ENCODE measurements at places on chromosomes 3 and 15. TPM values are rescaled to one million over a fixed set of nuclear protein-coding genes. Genes with fewer than 3 reads are reported as not detected.

The IL17RD gene
- total RNA-seq = 0.27 TPM

The GPR156 gene
- under 0.01 TPM for total RNA-seq

DNA sequence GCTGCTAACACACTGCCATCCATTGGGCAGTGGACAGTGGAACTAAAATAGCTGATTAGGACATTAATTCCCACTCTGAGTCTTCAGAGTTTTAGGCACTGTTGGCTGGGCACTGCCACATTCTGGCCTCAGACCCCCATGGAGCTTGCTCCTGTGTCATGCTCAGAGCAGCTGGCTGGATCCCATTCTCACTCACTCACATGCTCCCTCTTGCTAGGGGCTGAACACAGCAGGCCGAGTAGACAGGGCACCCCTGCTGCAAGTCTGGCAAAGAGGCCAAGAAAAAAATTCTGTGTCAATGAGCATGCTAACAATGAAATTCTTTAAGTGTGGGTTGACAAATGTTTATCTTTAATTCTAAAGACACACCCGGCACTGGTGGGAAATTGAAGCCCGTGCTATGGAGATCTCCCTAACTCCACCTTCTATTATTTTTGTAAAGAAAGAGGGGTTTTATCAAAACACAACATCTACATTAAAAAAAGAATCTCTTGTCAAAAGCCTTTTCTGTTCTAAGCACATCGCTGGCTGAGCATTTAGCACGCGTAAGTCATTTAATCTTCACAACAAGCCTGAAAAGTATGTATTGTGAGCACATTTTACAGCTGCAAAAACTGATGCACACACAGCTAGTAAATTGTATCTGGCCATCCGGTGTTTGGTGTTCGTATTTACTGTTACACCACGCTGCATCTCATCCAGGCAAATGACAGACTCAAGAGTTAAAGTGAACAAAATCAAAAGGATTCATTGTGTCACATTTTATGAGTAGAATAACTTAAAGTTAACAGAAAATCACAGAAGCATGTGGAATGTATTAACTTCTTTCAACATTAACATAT lies 362.1 kb downstream of the PLOD2 start:
- DNase-seq = no peak

DNA sequence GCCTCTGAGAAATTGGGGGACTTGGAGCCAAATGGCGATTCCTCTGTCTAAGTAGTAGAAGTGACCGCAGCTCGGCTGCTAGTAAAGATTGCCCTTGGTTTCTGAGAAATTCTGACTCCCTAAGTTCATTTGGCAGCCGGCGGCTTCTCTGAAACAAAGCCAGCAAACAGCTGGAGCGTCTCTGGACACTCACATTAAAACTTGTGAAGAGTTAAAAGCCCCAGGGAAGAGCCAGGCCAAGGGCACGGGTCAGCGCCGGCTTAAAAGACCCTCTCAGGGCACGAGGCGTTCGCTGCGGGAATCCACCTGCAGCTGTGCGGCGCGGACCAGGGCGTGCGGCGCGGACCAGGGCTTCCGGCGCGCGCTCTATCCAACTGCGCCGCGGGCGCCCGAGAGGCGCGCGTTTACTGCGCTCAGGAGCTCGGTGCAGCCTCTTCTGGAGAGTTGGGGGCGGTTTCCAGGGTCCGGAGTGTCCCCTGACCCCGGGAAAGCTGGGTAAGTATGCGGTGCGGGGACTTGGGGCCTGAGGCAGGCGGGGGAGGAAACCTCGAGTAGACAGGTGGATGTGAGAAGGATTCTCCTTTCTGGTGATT lies at the start of gene COL6A5:
COL6A5 (plus strand) TSS at position 186 of the 593 bp plus-strand sequence. CDS start 27,967 bp downstream, outside the sequence.
- DNase-seq = no peak

- DNase-seq = no peak
These were observed 81.8 kb downstream of the CLDN11 start for GRCh38 chr3:170500462-170500861.

DNA sequence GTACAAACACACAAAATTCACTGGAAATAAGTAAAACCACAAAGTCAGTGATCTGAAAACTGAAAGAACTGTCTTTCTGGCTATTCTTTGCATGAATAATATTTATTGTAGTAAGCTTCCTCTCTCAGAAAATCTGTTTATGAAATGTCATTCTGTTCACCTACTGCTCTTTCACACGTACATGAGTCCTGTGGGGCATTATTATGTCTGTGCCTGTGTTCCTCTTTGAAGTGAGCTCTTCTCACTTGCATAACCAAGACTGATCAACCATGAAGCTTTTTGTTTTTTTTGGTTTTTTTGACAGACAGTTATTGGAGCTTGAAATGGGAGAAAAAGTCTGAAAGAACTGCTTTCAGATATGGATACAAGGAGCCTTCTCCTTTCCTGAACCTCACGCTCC lies 195.8 kb downstream of the PLCH1 start:
- no peak for DNase-seq

DNA sequence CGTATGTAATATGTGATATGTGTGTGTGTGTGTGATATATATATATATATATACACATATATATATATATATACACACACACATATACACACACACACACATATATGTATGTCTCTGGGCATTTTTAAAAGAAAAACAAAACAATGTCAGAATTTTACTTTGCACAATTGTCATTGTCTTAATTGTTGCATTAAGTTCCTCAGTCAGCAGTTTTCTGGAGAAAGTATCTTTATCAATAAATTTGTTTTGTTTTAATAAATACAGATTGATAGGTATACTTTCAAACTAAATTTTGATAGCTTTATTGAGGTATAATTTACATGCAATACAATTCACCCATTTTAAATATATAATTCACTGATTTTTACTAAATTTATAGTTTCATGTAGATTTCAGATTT lies 62.9 kb upstream of the SENP5 start:
- no peak for DNase-seq

- no peak for DNase-seq
These were observed 97.3 kb downstream of the CORO2B start for GRCh38 chr15:68676011-68676605.

The ADAMTS9 gene
- total RNA-seq = 0.81 TPM

The SNTN gene
- not detected for total RNA-seq

DNA sequence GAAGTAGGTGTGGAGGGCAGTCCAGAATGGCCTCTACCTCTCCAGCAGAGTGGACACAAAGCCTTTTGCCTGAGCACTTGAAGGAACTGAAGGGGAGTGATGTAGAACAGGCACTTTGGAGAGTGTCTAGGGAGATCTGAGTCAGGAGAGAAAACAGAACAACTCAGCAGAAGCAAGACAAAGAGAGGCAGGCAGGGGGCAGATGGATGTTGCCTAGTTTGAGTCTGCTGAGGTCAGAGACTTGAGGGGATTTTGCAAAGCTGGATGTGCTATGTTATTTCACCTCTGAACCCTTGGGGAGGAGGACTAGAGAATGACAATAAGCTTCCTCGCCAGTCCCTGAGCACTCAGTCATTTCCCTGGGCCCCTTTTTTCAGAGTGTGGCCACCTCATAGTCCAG lies 366.4 kb downstream of the EPHB1 start:
- no peak for DNase-seq

The STRIT1 gene
- not detected for total RNA-seq

The CSTA gene
- total RNA-seq = 0.27 TPM

- DNase-seq = no peak
These were observed 15.6 kb upstream of the IL1RAP start for GRCh38 chr3:190498293-190498692.

DNA sequence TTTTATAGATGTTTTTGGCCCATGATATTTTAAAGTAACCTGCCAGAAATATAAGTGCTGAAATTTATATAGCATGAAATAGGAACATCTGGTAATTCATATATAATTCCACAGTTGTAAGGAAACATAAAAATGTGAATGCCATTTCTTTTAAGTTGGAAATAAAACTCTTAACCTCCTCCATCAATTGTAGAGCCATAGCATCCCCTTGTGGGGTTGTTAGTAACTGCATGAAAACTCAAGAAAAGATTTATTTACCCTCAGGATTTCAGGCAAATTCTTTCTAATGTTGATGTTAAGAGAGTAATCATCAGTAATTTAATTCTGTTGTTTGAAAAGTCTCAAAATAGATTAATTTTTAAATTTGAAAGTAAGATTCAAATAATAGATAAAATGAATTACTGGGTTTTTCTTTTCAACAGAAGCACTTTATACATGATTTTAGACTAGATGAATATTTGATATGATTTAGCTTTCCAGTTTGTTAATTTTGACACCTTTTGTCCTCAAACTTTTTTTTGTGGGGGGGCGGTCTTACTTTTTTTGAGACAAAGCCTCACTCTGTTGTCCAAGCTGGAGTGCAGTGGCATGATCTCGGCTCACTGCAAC lies 74.7 kb downstream of the RASA2 start:
- peak; percentile 53 for DNase-seq

DNA sequence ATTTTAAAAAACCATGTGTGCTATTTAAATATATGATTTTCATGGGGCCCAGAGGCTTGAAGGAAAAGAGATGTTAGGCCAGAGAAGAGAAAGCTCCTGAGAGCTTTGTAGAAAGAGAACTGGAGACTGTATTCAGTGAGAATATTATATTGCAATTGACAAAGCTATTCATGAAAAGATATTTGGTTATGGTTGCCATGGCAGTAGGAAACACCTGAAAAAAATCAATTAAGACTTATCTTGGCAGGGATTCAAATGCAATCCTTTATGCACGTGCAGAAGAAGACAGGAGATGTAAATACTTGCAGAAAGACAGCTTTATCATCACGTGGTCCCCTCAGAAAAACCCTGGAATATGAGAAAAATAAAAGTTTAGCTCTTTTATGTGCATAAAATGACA lies 636.0 kb upstream of the TBL1XR1 start:
- DNase-seq = no peak

DNA sequence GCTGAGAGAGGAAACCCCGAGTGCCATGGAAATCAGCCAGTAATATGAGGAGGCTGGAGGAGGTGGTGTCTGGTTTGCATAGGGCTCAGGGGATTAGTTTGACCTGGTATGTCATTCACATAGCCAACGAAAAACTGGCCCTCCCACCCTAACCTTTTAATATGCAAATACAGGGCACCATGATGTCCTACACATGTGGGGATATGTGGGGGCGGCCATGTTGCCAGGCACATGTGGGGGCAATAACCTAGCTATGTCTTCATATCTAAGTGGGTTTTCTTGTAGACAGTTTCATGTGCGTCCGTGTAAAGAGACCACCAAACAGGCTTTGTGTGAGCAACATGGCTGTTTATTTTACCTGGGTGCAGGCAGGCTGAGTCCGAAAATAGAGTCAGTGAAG lies 110.1 kb downstream of the MOBP start:
- no peak for DNase-seq

- no peak for DNase-seq
These were observed 3.8 kb downstream of the GOLIM4 start for GRCh38 chr3:168091941-168092340.

The SLC30A4 gene
- 1.6 TPM for total RNA-seq

The EDEM1 gene
- 16.2 TPM for total RNA-seq
